ENCODE measurements at places on chromosomes 5 and 9.
A peak's percentile ranks its signal among the peaks of the same experiment; 100 is the strongest.

DNA sequence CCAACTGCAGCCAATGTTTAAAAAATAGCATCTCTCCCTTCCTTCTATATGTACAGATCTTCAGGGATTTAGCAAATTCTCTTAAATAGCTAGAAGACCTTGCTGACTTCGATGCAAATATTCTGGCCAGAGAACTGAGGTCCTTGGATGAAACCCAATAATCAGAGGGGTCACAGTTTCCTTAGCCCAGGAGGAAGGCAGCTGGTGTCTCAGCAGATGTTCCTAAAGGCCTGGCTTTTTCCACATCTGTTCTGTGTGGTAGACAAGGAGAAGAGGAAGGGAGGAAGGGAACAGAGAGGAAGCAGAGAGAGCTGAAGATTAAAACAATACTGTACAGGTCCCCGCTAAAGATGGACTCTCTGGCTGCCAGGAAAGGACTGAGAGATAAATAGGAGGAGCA lies 33.1 kb downstream of the BOD1 start:
- no peaks in the 10 kb centered on the region for H3K4me1 ChIP-seq
- H3K4me3 ChIP-seq = no peak overlapping the region
- no peaks in the 10 kb centered on the region for H3K36me3 ChIP-seq
- H3K27ac ChIP-seq = no peak overlapping the region
- no peaks in the 10 kb centered on the region for H3K27me3 ChIP-seq

GRCh38 chr9:137427454-137428310 lies 4.5 kb downstream of the NOXA1 start:
- peaks cover under 1% of the 10 kb centered on the region for H3K36me3 ChIP-seq
- DNase-seq = no peak
- no peaks in the 10 kb centered on the region for H3K27me3 ChIP-seq
- no peak overlapping the region for H3K4me3 ChIP-seq

GRCh38 chr9:134445000-134445399 lies 118.7 kb downstream of the RXRA start:
- no peaks in the 10 kb centered on the region for H3K36me3 ChIP-seq
- H3K4me3 ChIP-seq = no peak overlapping the region
- H3K27ac ChIP-seq = no peak overlapping the region
- H3K27me3 ChIP-seq = no peaks in the 10 kb centered on the region

- H3K27ac ChIP-seq = no peak overlapping the region
- H3K36me3 ChIP-seq = peaks cover 23% of the 10 kb centered on the region
- no peak for DNase-seq
- H3K27me3 ChIP-seq = no peaks in the 10 kb centered on the region
- no peak overlapping the region for H3K4me3 ChIP-seq
Observed at GRCh38 chr9:35700031-35700430, 10.3 kb upstream of the TPM2 start.

DNA sequence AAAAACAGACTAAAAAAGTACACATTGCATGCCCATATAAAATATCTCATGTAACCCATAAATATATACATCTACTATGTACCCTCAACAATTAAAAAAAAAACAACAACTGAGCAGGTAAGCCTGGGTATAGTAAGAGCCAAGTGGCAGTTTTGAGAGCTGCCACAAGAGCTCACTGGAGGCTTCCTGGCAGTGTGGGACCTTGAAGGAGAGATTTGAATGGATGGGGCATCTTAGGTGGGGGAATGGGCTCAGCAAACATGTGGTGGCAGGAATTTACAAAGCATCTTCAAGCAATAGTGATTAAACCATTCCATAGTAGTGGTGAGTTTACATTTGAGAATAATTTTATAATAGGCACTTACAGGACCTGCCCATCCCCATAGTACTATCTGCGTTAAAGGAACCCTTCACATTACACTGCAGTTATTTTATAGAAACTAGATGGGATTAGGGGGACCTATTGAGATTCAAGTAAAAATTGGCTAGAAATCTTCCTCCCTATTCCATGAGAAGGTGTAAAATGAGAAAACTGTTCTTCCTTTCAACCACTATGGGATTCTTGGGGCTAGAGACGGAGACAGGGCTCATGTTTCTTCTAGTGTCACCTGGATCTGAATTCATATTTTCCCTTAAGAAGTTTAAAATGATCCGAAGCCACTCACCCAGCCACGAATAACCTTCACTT lies 6.9 kb downstream of the MEGF10 start:
- H3K36me3 ChIP-seq = no peaks in the 10 kb centered on the region
- H3K27me3 ChIP-seq = peaks cover 17% of the 10 kb centered on the region
- no peak for DNase-seq
- no peak overlapping the region for H3K4me3 ChIP-seq
- H3K4me1 ChIP-seq = no peaks in the 10 kb centered on the region
- no peak overlapping the region for H3K27ac ChIP-seq

DNA sequence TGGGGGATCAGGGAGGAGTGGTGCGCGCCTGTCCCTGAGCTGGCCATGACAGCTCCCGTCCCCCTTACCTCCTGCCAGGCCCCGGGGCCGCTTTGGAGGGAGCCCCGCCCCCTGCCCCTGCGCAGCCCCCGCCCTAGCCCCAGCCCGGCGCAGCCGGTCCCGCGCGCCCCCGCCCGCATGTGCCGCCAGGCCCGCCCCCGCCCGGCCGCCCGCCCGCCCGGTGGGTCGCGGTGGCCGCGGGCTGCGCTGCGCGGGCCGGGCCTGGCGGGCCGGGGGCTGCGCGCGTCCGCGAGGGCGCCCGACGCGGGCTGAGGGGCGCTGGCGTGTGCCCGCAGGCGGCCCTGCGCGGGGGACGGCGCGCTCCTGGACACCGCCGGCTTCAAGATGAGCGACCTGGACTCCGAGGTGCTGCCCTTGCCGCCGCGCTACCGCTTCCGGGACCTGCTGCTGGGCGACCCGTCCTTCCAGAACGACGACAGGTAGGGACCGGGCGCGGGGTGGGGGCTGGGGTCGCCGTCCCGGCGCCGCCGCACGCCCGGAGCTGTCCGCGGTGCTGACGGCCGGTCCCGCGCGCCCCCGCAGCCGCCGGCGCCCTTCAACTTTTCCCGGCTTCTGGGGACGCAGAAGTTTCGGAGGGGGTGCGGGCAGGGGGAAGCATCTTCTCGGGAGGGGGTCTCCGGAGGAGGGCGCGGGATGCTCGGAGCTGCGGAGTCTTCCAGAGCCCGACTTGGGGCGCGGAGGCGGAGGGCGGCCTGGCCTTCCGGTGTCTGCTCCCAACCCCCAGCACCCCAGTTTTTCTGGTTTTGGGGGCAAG lies 12.5 kb downstream of the KCNT1 start:
- H3K4me3 ChIP-seq = no peak overlapping the region
- no peak for DNase-seq
- H3K27me3 ChIP-seq = no peaks in the 10 kb centered on the region
- no peak overlapping the region for H3K27ac ChIP-seq

GRCh38 chr5:35303152-35303551 lies 72.9 kb upstream of the PRLR start:
- no peaks in the 10 kb centered on the region for H3K4me1 ChIP-seq
- no peak overlapping the region for H3K4me3 ChIP-seq
- no peak for DNase-seq
- H3K36me3 ChIP-seq = no peaks in the 10 kb centered on the region
- H3K27ac ChIP-seq = no peak overlapping the region

- no peak overlapping the region for H3K4me3 ChIP-seq
- H3K4me1 ChIP-seq = no peaks in the 10 kb centered on the region
- no peaks in the 10 kb centered on the region for H3K27me3 ChIP-seq
Observed at GRCh38 chr5:77156379-77156778, 54.1 kb upstream of the PDE8B start.

DNA sequence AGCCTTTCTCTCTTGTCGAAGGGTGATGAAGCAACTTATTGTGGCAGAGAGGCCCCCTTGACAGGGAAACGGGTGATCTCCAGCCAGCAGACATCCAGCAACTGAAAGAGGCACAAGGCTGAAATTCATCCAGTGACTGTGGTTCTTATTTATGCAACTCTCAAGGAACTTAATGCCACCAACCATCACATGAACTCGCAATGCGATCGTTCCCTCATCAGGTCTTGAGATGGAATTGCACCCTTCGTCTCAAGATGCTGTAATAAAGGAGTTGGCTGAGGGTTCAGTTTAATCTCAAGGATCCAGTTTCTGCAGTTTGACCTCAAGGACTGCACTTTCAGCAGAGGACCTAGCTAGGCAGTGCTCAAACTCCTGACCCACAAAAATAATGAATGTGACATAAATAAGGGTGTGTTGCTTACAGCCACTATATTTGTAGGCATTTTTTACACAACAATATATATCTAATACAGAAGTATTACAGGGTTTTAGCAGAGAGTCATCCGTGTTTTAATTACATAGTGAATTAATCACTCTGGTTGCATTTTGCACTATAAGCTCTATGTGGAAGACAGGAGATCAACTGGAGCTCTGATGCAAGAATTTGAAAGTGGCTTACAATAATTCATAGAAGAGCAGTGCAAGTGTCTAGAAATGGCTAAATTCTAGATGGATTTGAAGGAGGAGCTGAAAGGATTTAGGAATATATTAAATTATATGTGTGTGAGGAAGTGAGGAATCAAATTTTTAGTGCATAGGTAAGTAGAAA lies 957.8 kb upstream of the CTNND2 start:
- no peaks in the 10 kb centered on the region for H3K36me3 ChIP-seq
- H3K4me3 ChIP-seq = no peak overlapping the region
- no peak overlapping the region for H3K27ac ChIP-seq
- H3K27me3 ChIP-seq = no peaks in the 10 kb centered on the region
- no peaks in the 10 kb centered on the region for H3K4me1 ChIP-seq
- no peak for DNase-seq

- no peak for DNase-seq
- H3K27me3 ChIP-seq = no peaks in the 10 kb centered on the region
- H3K4me1 ChIP-seq = no peaks in the 10 kb centered on the region
- H3K4me3 ChIP-seq = no peak overlapping the region
- H3K27ac ChIP-seq = no peak overlapping the region
Observed at GRCh38 chr9:135357863-135358551, 121.6 kb upstream of the PPP1R26 start.

DNA sequence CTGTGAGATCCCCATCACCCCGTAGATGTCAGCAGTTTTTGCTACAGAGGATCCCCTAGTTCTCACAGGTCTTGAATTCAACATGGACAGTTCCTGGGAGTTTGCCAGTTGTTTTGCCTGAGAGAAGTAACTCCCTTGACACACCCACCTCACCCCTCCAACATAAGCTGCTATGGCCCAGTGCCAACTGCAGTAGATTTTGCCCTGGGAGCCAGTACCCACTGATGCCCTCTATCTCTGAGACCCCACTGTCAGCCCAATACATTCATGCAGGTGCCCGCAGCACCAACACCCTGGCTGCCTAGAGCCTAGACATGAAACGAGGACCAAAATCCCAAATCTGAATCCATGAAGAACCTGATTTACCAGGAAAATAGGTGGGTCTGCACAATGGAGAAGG lies 583.9 kb upstream of the CTNND2 start:
- no peak overlapping the region for H3K27ac ChIP-seq
- no peak overlapping the region for H3K4me3 ChIP-seq
- H3K4me1 ChIP-seq = no peaks in the 10 kb centered on the region
- H3K36me3 ChIP-seq = no peaks in the 10 kb centered on the region

- H3K27ac ChIP-seq = peak overlapping the region; percentile 58
- peak overlapping the region; percentile 88 for H3K4me3 ChIP-seq
- no peaks in the 10 kb centered on the region for H3K27me3 ChIP-seq
- H3K4me1 ChIP-seq = peaks cover 21% of the 10 kb centered on the region
- no peak for DNase-seq
Observed at GRCh38 chr9:34375901-34376595, 650 bp downstream of the MYORG start.

DNA sequence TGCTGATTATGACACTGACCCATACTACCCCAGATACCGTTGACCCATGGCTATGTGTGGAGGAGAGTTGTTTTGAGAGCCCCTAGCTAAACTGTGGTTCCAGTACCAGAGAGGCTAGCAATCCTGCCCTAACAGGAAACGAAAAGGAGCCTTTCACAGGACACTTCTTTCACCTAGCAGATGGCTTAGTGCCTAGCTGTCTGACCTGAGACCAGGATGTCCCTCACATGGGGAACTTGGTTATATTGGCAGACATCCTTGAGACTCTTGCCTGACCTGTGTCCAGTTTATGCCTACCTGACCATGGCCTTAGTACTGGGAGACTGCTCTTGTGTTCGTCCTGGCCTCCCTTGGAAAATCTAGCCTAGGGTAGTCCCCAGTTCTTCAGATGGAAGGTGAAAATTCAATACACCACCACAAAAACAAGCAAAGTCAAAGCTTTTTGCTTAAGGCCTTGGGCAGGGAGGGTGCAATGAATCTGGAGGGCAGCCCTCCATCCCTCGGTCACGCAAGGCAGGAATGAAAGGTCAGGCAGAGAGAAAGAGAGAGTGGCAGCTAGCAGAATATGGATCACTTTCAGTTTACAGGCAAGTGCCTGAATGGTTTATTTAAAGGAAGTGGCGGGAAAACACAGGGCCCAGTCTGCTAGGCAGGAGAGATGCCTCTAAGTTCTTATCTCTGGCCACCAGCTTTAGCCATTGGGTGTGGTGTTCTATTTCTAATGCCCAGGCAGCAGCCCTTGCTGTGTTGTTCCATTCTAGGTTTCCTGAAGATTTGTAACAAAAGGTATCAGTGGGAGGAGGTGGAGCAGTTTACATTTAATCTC lies 16.4 kb upstream of the ZNF474 start:
- no peak overlapping the region for H3K4me3 ChIP-seq
- H3K27ac ChIP-seq = no peak overlapping the region
- H3K4me1 ChIP-seq = no peaks in the 10 kb centered on the region
- DNase-seq = no peak

DNA sequence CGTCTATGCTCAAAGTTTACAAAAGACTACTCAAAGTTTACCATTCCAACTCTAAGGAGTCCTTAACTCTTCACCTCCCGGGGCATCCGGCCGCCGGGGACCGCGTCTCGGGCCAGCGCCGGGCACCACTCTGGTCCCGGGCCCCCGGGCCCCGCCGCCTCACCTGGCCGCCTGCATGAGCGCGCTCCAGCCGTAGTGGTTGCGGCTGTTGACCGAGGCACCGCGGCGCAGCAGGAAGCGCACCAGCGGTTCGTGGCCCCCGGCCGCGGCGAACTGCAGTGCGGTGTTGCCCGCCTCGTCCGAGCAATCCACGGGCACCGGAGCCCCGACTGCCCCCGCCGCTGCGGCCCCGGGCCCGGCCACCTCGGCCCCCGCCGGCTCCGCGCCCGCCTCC lies 388 bp downstream of the ANKS6 start:
- DNase-seq = no peak
- peak overlapping the region; percentile 66 for H3K27ac ChIP-seq
- H3K36me3 ChIP-seq = no peaks in the 10 kb centered on the region
- peaks cover 7% of the 10 kb centered on the region for H3K4me1 ChIP-seq
- H3K27me3 ChIP-seq = no peaks in the 10 kb centered on the region

GRCh38 chr5:72167804-72168203 lies 60.5 kb downstream of the MAP1B start:
- H3K4me1 ChIP-seq = no peaks in the 10 kb centered on the region
- no peak for DNase-seq
- no peak overlapping the region for H3K27ac ChIP-seq
- no peak overlapping the region for H3K4me3 ChIP-seq
